ENCODE measurements at places on chromosomes 2 and 18.

- DNase-seq = no peak
Observed at GRCh38 chr2:228988786-228989185, 282.3 kb downstream of the PID1 start.

- no peak for DNase-seq
Observed at GRCh38 chr2:96962567-96963203, 23.7 kb downstream of the FAM178B start.

- DNase-seq = no peak
Observed at GRCh38 chr2:237896507-237896892, 37.1 kb downstream of the RAMP1 start.

DNA sequence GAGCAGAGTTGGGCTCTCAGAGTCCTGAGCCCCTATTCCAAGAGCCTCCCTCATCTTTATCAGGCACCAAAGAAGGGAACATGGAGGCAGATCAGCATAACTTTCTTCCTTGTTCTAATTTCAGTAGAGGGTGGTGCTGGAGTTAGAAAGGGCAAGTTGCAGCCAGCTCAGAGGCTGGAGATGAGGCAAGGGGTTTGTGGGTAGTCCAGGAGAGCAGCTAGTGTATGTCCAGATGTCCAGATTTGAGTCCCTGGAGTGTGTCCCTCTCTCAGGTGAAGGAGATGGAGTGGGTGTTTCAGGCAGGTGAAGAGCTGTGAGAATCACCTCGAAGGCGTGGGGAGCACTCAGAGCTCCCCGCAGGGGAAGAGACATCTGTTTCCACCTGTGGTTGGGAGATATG lies 478 bp upstream of the PRKAG3 start:
- DNase-seq = no peak

GRCh38 chr2:232229911-232230310 lies 148.6 kb upstream of the ALPP start:
- DNase-seq = no peak

DNA sequence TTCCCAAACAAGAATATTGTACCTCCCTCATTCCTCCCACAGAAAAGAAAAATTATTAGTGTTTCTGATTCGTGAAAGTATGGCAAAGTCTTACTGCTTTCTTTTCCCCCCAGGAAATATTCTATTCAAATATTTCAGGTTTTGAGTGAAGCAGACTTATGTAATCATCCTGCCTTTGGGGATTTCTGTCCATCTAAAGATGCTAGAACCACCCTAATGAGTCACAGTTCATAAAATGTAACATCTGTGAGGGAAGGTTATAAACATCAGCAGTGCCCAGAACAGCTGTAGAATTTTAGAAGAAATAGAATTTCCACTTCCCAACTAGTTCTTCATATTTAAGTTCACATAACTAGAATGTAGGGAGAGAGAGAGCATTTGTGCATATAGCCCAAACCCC lies 39.0 kb downstream of the EEF1B2 start:
- no peak for DNase-seq

DNA sequence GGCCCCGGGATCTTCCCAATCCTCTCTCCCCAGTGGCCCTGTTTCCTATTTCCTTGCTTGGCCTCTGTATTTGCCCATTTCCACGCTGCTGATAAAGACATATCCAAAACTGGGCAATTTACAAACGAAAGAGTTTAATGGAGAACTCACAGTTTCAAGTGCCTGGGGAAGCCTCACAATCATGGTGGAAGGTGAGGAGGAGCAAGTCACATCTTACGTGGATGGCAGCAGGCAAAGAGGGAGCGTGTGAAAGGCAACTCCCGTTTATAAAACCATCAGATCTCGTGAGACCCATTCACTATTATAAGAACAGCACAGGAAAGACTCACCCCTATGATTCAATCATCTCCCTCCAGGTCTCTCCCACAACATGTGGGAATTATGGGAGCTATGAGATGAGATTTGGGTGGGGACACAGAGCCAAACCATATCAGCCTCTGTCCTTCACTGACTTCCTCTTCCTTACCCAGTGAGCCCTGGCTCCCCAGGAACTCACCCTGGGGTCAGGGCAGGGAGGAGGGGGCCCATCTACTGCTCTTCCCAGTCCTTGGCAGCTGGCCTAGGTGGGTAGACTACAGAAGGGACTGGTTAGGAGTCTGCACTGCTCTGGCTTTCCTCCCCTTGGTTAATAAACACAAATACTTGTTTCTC lies 105.8 kb upstream of the MYCN start:
- DNase-seq = no peak

GRCh38 chr2:229852565-229852964 lies 69.2 kb downstream of the TRIP12 start:
- DNase-seq = no peak

GRCh38 chr2:174952607-174953006 lies 52.6 kb downstream of the CHN1 start:
- peak; percentile 17 for DNase-seq

- no peak for DNase-seq
Observed at GRCh38 chr18:7367336-7367735, 136.4 kb downstream of the LRRC30 start.

- DNase-seq = no peak
Observed at GRCh38 chr2:117257362-117257761, 557.1 kb upstream of the DDX18 start.

DNA sequence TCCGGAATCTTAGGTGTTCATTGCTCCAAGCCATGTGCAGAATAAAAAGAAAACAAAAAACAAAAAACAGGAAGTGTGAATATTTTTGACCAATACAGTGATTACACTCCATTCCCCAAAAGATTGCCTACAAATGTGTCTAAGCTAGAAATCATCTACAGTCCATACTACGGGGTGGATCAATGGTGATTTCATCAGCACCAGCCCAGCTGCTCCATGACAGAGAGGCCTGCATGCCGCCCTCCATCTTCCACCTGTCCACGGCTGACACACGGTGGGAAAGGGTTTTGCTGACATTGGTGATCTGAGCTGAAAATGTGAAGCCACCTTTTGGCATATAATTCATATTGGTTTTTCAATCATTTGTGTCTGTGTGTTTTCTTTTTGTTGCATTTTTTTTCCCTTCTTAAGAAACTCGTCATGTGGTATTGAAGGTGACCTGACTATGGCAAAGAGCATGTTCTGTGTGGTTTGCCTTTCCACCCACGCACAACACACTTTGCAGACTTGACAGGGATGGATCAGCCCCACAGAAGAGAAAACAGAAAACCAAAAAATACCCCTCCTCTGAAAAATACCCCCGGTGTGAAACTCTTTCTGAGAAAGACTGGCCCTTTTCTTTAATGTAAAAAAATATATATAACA lies 533.1 kb downstream of the RNF144A start:
- no peak for DNase-seq

DNA sequence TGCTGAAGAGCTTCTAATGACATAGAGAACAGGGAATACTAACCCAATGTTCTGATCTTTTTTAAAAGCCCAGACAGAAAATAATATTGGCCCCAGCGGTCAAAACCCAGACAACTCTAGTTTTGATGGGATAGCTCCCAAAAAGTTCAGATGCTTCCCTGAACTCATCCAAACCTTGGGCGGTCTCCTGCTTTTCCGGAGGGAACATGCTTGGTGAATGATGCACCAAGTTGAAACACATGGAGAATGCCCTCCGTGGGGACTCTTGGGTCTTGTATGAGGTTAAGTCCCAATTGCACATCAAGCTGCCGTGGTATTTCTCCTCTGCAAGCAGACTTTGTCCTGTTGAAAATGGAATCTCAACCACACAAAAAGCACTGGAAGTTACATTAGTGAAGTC lies 120.7 kb upstream of the CTAGE1 start:
- no peak for DNase-seq

- DNase-seq = no peak
Observed at GRCh38 chr2:85104228-85104627, 29.0 kb upstream of the TCF7L1 start.

- no peak for DNase-seq
Observed at GRCh38 chr2:134771313-134771801, 52.6 kb upstream of the TMEM163 start.

- no peak for DNase-seq
Observed at GRCh38 chr18:1526991-1527390, 622.3 kb downstream of the ADCYAP1 start.

- DNase-seq = no peak
Observed at GRCh38 chr18:6604573-6604941, 125.0 kb upstream of the ARHGAP28 start.

DNA sequence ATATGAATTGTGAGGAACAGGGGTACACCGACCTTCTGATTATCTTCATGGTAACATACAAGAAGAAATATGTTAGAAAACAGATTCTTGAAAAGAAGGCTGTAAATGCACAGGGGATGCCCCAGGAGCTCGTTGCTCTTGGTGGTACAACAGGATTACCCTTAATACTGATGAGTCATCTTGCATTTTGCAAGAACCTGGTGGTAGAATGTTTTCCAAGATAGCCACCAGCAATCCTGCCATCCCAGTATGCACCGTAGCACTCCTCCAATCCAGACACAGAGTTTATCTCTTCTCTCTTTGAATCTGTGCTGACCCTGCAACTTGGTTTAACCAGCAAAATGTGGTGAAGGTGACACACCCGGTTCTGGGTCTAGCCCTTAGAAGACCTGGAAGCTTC lies 238.3 kb downstream of the EN1 start:
- DNase-seq = no peak

DNA sequence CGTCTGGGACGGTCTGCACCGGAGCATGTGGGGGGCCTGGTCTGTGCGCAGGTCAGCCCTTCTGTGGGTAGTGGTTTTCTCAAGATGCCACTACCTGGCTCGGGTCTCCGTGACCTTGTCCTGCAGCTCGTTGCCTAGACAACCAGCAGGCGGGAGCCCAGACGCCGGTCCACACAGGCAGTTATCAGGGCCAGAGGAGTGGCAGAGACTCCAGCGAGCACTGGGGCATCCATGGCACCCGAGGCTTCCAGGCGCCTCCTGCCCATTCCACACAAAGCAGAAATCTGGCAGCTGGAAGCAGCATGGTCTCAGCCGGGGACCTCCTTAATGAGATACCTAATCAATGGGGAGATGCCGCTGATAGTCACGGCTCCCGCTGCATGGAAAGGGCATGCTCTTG lies 156.1 kb downstream of the FAM210A start:
- DNase-seq = no peak

GRCh38 chr18:39019989-39020388 lies 1454.4 kb upstream of the CELF4 start:
- DNase-seq = peak; percentile 56

DNA sequence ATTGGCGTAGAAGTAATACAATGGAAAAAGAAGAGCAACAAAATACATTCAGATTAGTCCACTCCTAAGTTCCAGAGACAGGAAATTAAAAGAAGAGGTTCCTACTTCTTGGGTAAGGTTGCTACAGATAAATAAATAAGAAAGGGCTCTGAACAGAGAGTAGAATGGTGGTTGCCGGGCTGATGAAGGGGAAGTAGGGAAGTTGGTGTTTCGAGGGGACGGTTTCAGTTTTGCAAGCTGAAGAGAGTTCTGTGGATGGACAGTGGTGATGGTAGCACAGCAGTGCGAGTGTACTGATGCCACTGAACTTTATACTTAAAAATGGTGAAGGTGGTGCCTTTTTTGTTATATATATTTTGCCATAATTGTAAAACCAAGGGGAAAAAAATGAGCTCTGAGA lies 48.2 kb downstream of the CABYR start:
- no peak for DNase-seq

GRCh38 chr2:224004105-224004695 lies 34.9 kb downstream of the SERPINE2 start:
- DNase-seq = no peak

DNA sequence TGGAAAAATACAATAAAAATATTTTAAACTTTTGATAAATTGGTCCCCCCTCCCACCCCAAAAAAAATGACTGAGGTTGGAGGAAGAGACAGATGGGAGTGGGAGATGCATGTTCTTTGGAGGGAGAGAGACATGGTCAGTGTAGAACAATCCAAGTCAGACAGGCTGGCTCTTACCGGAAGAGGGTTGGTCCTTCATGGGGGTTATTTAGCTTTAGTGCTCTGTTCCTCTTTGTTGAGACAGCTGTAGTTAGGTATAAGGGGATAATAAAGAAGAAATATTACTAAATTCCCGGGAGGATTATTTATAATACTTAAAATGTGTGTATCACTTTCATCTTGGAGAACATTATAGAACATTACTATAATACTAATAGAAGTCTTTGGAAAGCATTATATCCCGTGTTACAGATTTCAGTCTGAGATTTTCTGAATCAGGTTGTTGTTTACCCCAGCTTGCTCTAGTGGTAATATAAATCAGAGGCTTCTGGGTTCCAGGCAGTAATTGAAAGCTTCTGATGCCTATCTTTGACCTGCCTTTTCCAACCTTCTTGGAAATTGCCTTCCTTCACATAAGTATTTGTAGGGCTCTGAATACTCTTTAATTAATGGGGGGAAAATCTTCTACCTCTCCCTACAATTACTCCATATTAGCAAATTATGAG lies 87.7 kb downstream of the SPTBN1 start:
- no peak for DNase-seq

GRCh38 chr2:171210864-171211431 lies 50.3 kb upstream of the TLK1 start:
- no peak for DNase-seq

Data from NCI-H1092 (cell line).